ENCODE measurements at places on chromosomes 2 and 18.

DNA sequence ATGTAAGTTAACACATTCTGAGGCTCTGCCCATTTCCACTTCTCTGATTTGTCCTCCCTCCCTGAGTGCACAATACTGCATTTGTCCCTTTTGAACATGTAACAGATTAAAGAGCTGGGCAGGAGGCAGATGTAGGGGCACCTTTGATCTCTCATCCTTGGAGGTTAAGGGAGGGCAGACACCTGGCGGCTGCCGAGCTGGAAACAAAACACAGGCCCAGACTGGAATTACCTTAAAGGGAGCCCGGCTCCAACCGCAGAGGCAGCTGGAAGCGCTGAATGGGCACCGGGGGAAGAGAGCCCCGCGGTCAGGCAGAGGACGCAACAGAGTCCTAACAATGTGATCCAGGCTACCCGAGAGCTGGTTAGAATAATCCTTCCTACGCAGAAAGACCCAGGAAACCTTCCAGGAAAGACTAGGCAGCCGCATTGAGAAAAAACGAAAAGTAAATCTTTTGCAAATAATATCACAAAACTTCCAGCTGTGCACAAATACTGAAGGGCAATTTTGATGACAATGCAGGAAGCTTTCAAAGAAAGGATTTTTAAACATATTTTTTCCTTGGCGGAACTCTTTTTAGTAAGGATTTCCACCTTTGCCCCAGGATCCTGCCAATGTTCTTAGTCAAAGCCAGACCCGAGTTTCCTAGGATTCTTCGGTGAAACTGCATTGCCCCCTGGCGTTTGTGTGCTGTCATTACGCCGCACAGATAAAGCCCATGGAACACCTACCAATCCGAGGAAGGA is 216.0 kb downstream of the TGIF1 start:
- DNase-seq = peak; percentile 63

GRCh38 chr2:20172273-20173055 is 52.5 kb downstream of the SDC1 start:
- no peak for DNase-seq

- DNase-seq = no peak
These were observed 35.8 kb downstream of the SH3RF3 start for GRCh38 chr2:109164739-109165221.

DNA sequence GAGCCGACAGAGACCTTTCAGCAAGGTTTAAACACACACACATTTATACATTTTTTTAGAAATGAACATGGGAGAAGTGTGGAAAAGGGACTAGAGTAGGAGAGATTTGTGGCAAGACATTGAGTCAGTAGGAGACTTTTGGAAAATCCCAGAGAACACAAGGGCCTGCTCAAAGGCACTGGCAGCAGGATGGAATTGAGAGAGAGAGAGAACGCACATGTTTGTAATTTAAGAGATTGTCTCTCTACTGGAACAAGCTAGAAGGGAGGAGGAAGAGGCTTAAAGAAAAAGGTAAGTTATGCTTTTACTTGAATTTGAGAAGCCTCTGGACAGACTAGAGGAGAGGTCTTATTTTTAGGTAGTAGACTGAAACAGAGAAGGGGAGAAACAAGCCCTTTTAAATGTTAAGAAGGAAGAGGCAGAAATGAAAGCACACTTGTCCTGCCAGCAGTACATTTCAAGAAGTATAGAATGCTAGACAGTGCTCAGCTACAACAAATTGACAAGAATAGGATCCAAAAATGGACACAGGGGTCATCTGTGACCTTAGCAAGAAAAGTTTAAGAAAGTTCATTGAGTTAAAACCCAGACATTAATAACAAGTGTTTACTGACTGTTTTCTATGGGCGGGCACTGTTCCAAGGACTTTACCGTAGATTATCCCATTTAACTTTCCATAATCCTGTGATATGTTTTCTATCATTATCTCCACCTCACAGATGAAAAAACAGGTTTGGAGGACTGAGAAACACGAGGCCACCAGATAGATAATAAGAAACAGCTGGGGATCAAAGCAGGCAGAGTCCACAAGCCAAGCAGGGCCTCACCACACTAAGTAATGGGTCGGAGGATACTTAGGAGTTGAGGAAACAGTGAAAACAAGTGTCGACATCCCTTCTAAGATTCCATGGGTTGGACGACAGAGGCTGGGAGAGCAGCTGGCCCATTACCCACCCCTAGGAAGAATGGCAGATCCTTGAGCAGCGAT is 306.5 kb upstream of the NRP2 start:
- DNase-seq = no peak

DNA sequence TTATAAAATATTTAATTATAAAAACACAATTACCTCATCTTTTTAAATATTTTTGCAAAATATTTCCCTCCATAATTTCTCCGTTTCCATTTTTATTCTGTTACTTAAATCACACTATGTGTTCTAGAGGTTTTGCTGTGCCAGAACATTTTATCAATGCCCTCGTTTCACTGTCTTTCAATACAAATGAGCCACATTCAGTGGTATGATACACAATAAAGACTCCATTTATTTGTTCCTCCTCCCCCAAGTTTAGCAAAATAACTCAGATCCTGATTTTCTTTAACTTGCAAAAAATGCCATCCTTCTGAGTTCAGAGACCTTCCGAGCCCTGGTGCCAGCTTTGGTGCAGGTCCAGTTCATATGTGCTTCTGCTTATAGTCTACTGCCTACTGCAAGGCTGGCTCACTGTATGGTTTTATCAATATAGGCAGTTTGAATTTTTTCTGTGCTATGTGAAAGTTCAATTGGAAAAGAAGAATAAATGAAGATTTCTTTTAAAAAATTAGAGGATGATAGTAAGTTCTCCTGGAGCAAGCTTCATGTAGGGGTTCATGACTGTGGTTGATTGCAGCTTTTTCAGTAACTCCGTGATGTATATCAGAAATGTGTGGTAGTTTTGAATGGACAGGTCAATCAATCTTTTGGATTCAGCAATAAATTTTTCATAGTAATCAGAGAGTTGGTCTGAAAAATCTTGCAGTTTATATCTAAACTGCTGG is 42.5 kb downstream of the APOB start:
- DNase-seq = no peak

DNA sequence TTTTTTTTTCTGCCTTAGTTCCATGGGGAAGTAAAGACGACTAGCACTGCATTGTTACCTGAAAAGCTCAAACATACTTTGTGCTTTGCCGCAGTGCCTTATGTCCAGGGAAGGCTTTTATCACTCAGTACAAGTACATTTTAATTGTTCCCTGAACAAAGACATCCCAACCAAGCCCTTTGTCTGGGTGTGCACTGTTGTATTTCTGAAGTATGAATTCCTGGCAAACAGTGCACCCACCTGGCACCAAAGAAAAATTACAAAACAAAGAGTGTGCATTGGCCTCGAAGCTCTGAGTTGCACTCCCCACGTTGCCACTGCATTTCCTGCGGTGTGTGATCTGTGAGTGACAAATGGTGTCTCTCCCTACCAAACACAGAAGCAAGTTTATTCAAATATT is 858.5 kb upstream of the PIK3C3 start:
- no peak for DNase-seq
